ENCODE measurements at places on chromosomes 1 and 21.

- no peak for DNase-seq
Observed at GRCh38 chr21:19523061-19523460, 1119.5 kb upstream of the TMPRSS15 start.

- no peak for DNase-seq
Observed at GRCh38 chr1:236144446-236145150, 2.3 kb downstream of the GPR137B start.

DNA sequence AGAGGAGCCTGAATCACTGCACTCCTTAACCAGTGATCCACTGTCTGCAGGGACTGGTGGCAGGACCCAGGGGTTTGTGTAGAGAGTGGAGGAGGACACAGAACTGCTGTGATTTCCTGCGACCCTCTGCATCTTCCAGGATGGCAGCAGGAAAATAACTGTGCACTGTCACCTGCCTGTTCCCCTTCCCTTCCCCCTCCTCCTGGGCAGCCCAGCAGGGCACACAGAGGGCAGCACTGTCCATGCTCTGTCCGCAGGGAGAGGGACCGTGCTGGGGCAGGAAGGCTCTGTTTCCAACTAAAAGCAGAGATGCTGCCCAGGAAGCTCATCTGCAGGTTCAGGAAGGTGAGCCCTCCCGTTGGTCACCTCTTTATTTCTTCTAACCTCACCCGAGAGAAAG lies 168.7 kb downstream of the ZBTB18 start:
- no peak for DNase-seq

DNA sequence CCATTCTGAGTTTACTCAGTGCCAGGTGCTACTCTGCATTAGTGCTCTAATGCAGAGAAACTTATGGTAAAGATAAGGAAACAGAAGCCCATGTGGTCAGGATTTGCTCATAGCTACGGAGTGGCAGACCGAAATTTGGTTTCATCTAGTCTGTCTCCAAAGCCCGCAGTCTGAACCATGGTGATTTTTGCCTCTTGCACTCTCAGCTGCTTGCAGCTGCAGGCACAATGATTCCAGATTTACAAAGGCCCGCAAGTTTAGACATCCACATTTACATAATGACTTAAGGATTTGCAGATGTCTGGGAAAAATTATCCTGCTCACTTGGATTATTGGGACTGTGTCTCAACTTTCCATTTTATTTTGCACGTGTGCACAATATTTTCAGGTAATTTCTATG lies 161.3 kb upstream of the KCNJ6 start:
- DNase-seq: no peak

DNA sequence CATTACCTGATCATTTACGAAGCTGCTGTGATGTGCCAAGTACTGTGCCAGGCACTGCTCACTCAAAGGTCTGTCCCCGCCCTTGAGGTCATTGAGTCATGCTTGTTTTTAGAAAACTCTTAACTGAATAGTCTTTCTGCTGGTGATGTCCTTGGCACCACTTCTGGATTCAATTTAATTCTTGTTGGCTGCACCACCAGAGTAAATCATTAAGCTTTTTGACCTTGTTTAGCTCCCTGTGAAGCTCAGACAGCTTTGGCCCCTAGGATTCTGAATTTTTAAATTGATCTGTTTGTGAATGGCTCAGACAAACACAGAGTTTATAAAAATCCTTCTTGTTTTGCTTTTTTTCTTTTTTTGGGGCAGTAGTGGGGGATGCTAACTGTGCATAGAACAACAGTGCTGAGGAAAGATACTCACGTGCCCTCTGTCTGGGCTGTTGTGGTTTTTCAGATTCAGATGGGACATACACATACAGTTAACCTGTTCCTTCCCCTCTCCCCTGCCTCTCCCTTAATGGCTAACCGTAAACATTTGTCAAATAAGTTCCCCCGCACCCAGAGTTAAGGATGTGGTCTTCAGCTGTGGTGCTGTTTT lies 67.6 kb downstream of the MTR start:
- no peak for DNase-seq

GRCh38 chr1:171403393-171403792 lies 81.9 kb upstream of the PRRC2C start:
- DNase-seq: no peak

- DNase-seq: no peak
Observed at GRCh38 chr21:17784604-17785402, 34.4 kb downstream of the C21orf91 start.

DNA sequence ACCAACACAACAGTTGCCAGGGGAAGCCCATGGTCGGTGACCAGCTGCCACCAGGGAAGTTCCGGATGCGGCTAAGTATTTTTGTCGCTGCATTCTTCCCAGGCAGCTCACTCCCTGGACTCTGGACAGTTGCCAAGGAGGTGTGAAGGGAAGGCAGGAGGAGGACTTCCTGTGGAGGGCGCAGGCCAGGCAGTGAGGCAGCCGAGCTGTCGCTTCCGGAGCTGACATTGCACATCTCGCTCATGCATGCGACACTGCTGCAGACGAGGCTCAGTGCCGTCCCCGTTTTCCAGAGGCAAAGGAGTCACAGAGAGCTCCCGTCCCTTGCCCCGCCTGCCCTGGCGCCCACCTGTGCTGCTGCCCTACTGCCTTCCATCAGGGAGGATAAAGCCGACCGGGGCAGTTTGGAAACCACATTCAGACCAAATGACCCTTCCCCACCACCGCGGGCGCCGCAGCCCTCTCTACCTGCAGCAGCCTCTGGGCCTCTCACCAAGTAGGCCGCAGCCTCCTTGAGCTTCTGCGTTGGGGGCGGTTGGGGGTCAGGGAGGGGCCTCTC lies 81.4 kb downstream of the NENF start:
- DNase-seq: no peak

DNA sequence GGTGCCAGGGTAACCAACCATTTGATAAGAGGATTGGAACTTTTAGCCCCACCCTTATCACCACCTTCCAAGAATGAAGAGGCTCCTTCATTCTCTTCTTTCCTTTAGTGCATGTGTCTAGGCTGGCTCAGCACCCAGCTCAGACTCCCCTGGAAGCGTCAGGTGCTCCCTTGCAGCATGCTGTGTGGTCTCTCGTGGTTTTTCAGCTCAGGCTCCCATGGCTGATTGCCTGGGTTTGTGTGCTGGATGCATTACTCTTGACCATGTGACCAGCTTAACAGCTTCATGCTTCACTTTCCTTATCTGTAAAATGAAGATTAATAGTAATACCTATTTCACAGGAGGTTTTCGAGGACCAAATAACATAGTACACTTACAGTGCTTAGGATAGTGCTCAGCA lies 198.4 kb downstream of the HHAT start:
- no peak for DNase-seq

Data from NK-92 treated with Interleukin-12 subunit alpha and Interleukin-12 subunit beta, amount 100 ng/mL, for 24 hours (cell line).